ENCODE measurements at places on chromosomes 12 and 14.

DNA sequence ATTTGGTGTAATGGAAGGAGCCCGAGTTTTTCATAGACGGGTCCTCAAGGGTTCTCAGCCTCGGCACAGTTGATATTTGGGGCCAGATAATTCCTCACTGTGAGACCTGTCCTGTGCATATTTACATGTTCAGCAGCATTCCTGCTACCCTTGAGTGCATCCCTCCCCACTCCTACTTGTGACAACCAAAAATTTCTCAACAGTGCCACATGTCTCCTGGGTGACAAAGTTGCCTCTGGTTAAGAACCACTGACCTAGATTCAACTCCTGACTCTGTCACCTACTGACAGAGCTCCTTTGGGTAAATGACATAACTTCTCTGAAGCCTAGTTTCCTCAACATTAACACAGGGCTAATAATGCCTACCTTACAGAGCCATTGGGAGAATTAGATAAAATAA, 60.4 kb downstream of the TTC9 start:
- no peak for DNase-seq

GRCh38 chr12:34203866-34204620, 181.7 kb downstream of the ALG10 start:
- DNase-seq, result no peak

- DNase-seq, result no peak
These were observed 130.1 kb upstream of the LHX5 start for GRCh38 chr12:113601656-113602263.

GRCh38 chr14:61090432-61091216, 109.6 kb downstream of the SLC38A6 start:
- no peak for DNase-seq

GRCh38 chr12:27841392-27841882, 61.4 kb upstream of the MANSC4 start:
- DNase-seq, result no peak

- DNase-seq, result no peak
These were observed 46.7 kb upstream of the ATP23 start for GRCh38 chr12:57894399-57895292.

- DNase-seq, result no peak
These were observed 1124.0 kb upstream of the TMEM132C start for GRCh38 chr12:127143020-127143419.
